HFFc6 (cell line): ENCODE measurements at places on chromosomes 5 and 9.

GRCh38 chr5:34608859-34609648 is 47.1 kb upstream of the RAI14 start:
- DNase-seq: peak; percentile 89

- no peak for DNase-seq
These were observed 19.2 kb upstream of the FYB1 start for GRCh38 chr5:39238366-39239105.

GRCh38 chr5:65480306-65480865 is 1.3 kb downstream of the ADAMTS6 start:
- peak; percentile 63 for DNase-seq

GRCh38 chr5:43256261-43256966 is 56.8 kb downstream of the HMGCS1 start:
- no peak for DNase-seq

DNA sequence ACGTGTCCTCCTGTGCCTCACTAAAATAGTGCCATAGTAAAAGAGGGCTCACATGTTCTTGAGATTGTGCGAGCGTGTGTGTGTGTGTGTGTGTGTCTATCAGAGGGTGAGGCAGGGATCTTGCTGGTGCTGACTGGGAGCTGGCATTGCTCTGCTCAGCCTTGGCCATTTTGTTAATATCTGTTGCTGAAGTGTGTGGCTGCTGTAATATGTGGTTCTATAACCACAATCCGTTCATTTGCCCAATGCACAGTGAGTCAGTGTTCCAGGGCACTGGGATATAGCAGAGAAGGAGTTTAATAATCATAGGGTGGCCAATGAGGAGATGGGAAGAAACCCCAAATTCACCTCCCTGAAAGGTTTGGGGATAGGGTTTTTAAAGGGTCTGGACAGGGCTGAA is 61.3 kb downstream of the RASGRF2 start:
- no peak for DNase-seq
